ENCODE measurements at places on chromosomes 4 and X.

GRCh38 chr4:150278206-150278605 lies 200.0 kb downstream of the DCLK2 start:
- no peak for DNase-seq

DNA sequence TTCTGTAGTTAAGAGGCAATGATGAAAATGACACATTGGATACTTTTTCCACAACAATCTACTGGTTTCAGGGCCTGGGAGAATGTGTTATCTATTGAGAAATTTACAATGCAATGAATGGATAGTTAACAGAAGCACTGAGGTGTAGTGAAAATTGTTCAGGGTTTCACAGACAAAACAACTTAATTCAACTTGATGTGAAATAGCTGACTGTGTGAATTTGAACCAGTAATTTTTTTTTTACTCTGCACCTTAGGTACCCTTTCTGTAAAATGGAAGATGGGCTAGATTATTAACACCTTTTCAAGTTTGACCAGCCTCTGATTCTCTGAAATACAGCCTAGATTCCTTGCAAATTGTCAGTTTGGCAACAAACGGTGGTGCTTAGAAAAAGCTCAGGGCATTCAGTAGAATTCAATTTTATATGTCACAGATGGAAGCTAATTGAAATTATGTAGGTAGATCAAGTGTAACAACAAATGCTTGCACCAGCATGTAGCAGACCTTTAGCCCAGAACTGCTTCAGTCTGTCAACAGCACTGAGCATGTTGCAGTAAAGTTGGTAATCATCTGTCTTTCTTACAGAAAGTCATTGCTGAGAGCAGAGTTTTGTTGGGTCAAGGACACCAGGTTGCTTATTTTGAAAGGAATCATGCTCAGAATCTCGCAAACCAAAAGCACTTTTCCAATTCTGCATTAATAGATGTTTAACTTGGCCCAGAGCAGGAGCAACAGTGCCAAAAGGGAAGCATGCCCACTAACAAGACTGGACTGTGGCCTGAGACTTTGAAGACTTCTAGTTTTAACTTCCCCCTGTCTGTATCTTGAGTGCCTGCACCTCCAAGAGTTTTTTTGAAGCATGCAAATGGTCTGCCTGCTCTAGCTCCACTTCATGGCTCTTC lies 526.6 kb downstream of the PACRGL start:
- DNase-seq: no peak

DNA sequence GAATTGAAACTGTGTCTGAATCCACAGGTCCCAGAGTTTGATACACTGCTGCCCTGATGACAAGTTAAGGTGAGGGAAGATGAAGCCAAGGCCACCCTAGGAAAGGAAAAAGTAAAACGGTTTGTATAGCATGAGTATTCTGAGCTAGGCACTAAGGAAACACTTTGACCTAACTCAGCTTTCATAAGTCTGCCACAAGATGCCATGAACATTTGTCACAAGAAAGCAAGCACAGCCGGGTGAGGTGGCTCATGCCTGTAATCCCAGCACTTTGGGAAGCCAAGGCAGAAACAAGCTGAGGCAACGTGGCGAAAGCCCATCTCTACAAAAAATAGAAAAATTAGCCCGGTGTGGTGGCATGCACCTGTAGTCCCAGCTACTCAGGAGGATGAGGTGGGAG lies 34.2 kb downstream of the ELOVL6 start:
- no peak for DNase-seq

- DNase-seq: peak; percentile 75
These were observed 183.8 kb upstream of the NUDT10 start for GRCh38 chrX:51148848-51149247.

GRCh38 chr4:8741513-8742226 lies 130.0 kb downstream of the HMX1 start:
- peak; percentile 44 for DNase-seq

DNA sequence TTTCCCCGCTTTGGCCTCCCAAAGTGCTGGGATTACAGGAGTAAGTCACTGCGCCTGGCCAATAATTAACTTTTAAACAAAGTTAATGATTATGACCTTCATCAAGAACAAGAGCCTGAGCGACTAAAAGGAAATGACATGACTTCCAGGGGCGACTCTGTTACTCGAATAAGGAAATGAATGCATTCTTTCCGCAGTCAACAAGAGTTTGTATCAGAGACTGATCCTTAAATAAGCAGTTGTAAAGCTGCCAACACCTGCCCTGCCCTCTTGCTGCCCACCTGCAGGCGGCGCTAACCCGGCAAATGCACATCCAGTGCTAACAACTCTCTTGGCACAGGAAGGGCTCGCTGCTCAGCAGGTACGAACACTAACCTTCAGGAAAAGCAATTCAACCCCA lies 27.3 kb downstream of the WDR1 start:
- DNase-seq: no peak

- no peak for DNase-seq
These were observed 26.7 kb downstream of the CTBP1 start for GRCh38 chr4:1222036-1222789.

GRCh38 chr4:168218645-168219044 lies 99.9 kb downstream of the DDX60 start:
- no peak for DNase-seq

DNA sequence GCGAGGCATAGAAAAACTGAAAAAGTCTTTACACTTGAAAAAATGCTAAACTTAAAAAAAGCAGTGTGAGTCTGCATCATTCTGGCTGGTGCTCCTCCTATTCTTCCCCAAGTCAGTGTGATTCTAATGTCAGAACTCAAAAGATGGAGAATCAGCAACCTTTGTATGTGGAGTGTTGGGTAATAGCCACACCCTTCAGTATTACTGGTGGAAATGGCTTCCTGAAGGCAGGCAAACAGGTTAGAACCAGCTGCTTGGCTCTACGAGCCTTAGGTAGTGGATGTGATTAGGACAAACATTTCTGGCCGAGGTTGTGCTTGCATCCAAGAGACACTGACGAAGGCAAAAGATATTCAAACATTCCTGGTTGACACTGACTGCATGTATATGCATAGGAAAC lies 353.4 kb upstream of the TACR3 start:
- DNase-seq: no peak

DNA sequence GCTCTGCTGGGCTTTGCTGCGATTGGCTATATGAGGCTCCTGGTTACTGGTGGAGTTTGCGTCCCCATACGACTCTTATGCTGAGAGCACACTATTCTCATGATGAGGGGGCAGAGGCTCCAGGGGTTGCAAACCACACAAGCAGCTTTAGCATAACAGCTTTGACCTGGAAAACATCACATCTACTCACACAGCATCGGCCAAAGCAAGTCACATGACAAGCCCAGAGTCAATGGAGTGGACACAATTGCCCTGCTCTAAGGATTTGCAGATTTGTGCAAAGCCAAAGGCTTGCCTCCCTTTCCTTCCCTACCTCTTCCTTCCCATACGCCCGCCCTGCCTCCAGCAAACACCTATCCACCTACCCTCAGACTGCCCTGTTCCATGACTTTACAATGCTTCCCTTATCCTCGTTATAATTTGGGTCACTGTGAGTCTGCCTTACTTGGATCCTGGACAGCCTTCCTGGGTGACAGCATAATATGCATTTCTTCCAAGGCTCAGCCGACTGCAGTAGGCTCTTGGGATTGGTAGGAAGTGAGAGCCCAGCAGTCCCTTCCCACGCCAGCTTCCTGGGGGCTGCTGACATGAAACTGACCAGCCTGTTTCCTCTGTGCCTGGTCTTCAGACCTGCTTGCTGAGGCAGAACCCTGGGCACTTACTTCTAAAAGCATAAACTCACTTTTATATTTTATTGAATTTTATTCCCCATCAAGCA lies 208.2 kb upstream of the PSAPL1 start:
- DNase-seq: no peak

DNA sequence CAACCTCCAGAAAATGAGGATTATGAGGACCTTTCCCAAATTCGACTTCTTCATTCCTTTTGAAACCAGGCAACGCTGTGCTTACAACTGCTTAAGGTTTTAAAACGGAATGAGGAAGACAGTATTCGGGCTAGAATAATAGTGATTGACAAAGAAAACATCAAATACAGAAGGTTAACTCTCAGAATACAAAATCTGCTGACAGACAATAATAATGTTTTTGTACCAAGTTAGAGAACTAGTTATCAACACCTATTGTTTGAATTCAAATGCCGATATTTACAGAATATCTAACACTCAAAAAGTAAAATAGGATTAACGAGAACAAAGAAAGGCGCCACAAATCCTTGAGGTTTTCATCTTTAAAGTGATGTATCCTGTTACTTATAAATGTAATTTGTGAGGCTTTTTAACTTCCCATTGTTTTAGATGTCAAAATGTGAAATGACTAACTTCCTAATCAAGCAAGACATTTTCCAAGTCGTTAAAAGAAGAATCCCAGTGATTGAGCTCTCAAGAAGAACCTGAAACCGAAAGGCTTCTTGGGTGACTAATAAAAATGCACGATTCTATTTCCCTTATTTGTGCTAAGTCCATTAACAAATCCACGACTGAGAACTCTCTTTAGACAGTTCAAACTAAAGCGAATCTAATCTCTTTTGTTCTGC lies 118.3 kb downstream of the SORBS2 start:
- no peak for DNase-seq

DNA sequence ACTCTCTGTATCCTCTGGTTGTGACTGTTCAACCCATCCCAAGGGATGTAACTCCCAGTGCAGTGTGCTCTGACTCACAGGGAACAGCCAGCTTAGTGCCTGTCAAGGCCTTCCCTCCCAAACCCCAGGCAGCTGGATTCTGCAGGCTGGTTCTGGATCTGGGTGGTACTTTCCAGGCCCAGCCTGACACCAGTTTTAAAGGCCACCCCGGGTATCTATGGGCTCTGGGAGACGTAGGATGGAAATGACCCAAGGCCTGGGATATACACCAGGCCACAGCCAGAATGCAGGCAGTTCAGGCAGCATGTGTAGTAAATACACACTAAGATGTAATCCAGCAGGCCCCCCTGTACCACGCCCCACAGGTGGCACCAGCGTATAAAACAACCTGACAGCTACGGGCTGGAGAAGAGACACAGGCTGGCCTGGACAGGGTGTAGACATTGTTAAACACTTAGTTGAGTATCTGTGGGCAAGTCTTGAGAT lies 64.2 kb downstream of the SPINK2 start:
- DNase-seq: peak; percentile 88

GRCh38 chr4:111792632-111793031 lies 352.6 kb upstream of the FAM241A start:
- DNase-seq: peak; percentile 74
